Aorta (tissue), 5 donors: ENCODE measurements at places on chromosomes 4 and X.

- H3K4me1 ChIP-seq, result peaks cover 18% of the 10 kb centered on the region
- H3K4me3 ChIP-seq, result no peak overlapping the region
- no peaks in the 10 kb centered on the region for H3K27me3 ChIP-seq
- no peaks in the 10 kb centered on the region for H3K36me3 ChIP-seq
- H3K27ac ChIP-seq, result no peak overlapping the region
Measured at GRCh38 chr4:158783785-158784184, 15.0 kb downstream of the FNIP2 start.

DNA sequence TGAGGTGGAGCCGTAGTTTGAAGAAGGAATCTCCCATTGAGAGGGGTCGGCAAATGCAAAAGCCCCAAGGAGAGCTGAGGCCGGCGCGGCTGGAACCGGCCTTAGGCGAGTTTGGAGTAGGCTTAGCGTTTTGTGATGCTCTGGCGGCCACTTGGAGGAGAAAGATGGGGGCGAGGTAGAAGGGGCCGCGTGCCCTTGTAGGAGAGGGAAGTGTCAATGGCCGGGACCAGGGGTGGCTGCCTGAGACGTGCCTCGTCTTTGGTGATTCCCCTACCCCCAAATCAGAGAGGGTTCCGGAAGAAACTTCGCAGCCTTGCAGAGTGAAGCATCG is 11.7 kb downstream of the MSX1 start:
- no peak overlapping the region for H3K27ac ChIP-seq
- H3K27me3 ChIP-seq, result no peaks in the 10 kb centered on the region
- H3K4me1 ChIP-seq, result no peaks in the 10 kb centered on the region

- H3K4me1 ChIP-seq, result no peaks in the 10 kb centered on the region
- no peaks in the 10 kb centered on the region for H3K36me3 ChIP-seq
- H3K27me3 ChIP-seq, result no peaks in the 10 kb centered on the region
- DNase-seq, result no peak
- no peak overlapping the region for H3K27ac ChIP-seq
Measured at GRCh38 chrX:114532111-114532805, 51.6 kb upstream of the HTR2C start.

GRCh38 chr4:952881-953573 is 20.3 kb downstream of the DGKQ start:
- H3K27ac ChIP-seq, result no peak overlapping the region
- H3K36me3 ChIP-seq, result no peaks in the 10 kb centered on the region
- H3K4me1 ChIP-seq, result no peaks in the 10 kb centered on the region
- DNase-seq, result peak; percentile 40
- H3K4me3 ChIP-seq, result no peak overlapping the region

DNA sequence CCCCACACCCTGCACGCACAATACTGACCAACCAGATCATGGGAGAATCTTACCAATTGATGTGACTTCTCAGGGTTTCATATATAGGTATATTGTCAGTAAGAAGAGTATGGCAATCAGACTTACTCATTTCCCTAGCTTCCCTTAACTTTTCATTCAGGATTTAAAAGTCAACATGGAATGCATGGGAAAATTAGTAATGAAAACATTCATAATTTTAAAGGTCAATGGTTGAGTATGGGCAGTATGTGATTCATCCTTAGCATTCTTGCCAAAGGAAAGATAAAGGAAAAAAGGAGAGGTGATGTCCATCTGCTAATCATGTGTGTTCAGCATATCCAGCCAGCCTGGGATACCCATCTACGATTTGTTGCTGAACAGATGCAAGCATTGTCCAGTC is 4.0 kb downstream of the DIPK2B start:
- no peak overlapping the region for H3K4me3 ChIP-seq
- no peak overlapping the region for H3K27ac ChIP-seq
- no peaks in the 10 kb centered on the region for H3K27me3 ChIP-seq
- DNase-seq, result no peak
- H3K4me1 ChIP-seq, result no peaks in the 10 kb centered on the region
- no peaks in the 10 kb centered on the region for H3K36me3 ChIP-seq

DNA sequence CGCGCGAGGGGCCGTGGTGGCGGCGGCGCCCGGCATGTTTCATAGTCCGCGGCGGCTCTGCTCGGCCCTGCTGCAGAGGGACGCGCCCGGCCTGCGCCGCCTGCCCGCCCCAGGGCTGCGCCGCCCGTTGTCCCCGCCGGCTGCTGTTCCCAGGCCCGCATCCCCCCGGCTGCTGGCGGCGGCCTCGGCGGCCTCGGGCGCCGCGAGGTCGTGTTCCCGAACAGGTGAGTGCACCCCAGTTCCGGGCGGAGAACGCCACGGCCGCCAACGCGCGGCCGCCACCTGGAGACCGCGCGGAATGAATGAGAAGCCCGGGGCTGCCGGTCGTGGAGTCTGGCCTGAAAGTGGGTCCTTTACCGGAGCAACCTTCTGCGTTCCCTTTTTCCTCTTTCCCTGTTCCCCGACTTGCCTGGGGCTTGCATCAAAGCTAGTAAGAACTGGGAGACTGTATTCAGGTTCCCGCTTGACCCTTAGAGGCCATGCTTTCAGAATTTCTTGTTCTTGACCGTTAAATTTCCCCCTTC is 429 bp downstream of the NOCT start:
- peak overlapping the region; percentile 88 for H3K4me3 ChIP-seq
- peak overlapping the region; percentile 70 for H3K27ac ChIP-seq
- H3K27me3 ChIP-seq, result no peaks in the 10 kb centered on the region
- no peaks in the 10 kb centered on the region for H3K4me1 ChIP-seq
- no peaks in the 10 kb centered on the region for H3K36me3 ChIP-seq

DNA sequence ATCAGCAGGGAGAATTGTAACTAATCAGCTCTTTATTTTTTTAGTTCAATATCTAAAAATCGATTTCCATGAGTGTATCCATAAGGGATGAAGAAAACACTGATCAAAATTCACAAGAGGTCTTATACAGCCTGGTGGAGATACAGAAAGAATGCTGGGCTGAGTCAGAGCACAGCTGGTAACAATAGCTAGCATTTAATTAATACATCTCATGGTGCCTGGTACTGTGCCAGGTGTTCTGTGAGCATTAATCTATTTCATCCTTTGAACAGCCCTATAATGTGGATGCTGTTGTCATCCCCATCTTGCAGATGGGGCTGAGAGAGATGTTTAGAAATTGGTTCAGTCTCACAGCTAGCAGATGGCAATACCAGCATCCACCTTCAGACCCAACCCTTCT is 250.9 kb upstream of the RPS6KA3 start:
- H3K4me3 ChIP-seq, result no peak overlapping the region
- H3K4me1 ChIP-seq, result no peaks in the 10 kb centered on the region
- H3K27me3 ChIP-seq, result no peaks in the 10 kb centered on the region

DNA sequence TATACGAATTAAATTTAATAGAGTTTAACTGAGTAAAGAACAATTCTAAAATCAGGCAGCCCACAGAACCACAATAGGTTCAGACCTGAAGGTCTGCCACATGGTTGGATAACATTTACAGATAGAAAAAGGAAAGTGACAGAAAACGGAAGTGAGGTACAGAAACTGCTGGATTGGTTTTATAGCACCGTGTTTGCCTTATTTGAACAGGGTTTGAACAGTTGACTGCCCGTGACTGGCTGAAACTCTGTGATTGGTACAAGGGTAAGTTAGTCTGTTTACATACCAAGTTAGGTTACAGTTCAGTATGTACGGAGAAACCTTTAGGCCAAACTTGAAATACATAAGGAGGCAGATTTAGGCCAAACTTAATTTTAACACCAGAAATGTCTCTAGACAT is 64.1 kb upstream of the ATXN3L start:
- H3K4me1 ChIP-seq, result no peaks in the 10 kb centered on the region
- DNase-seq, result no peak
- no peaks in the 10 kb centered on the region for H3K27me3 ChIP-seq
- no peaks in the 10 kb centered on the region for H3K36me3 ChIP-seq
- H3K27ac ChIP-seq, result no peak overlapping the region

DNA sequence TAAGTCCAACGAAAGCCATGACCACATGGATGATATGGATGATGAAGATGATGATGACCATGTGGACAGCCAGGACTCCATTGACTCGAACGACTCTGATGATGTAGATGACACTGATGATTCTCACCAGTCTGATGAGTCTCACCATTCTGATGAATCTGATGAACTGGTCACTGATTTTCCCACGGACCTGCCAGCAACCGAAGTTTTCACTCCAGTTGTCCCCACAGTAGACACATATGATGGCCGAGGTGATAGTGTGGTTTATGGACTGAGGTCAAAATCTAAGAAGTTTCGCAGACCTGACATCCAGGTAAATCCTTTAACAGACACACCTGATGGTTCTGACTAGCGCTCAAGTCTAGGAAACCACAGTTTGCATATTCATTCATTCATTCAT is 6.0 kb downstream of the SPP1 start:
- H3K4me3 ChIP-seq, result no peak overlapping the region
- H3K27ac ChIP-seq, result no peak overlapping the region
- H3K36me3 ChIP-seq, result no peaks in the 10 kb centered on the region
- no peaks in the 10 kb centered on the region for H3K4me1 ChIP-seq

- no peaks in the 10 kb centered on the region for H3K36me3 ChIP-seq
- H3K27ac ChIP-seq, result no peak overlapping the region
- no peak for DNase-seq
- no peaks in the 10 kb centered on the region for H3K27me3 ChIP-seq
- H3K4me3 ChIP-seq, result no peak overlapping the region
- no peaks in the 10 kb centered on the region for H3K4me1 ChIP-seq
Measured at GRCh38 chr4:121375262-121375661, 5.6 kb downstream of the QRFPR start.

- H3K36me3 ChIP-seq, result no peaks in the 10 kb centered on the region
- DNase-seq, result no peak
- H3K27ac ChIP-seq, result no peak overlapping the region
- no peak overlapping the region for H3K4me3 ChIP-seq
- no peaks in the 10 kb centered on the region for H3K27me3 ChIP-seq
- no peaks in the 10 kb centered on the region for H3K4me1 ChIP-seq
Measured at GRCh38 chr4:140688711-140689598, 67.2 kb downstream of the TBC1D9 start.

DNA sequence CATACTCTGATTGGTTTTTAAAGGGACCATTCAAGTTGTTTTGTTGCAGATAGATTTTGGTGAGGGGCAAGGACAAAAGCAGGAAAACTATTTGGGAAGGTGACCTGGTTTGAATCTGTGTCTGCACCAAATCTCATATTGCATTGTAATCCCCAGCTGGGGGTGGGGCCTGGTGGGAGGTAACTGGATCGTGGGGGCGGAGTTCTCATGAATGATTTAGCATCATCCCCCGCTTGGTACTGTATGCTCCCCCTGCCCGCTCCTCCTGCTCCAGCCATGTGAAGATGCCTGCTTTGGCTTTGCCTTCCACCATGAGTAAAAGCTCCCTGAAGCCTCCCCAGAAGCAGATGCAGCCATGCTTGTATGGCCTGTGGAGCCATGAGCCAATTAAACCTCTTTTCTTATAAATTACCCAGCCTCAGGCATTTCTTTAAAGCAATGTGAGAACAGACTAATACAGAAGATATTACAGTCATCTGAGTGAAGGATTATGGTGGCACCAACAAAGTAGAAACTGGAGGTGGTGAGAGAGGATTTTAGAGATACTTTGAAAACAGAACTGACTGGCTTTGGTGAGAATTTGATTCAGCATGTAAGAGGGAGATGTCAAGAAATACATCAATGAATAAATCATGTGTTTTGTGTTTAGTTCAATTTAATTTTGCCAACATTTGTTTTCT is 14.4 kb downstream of the IL21 start:
- no peaks in the 10 kb centered on the region for H3K36me3 ChIP-seq
- H3K4me3 ChIP-seq, result no peak overlapping the region
- H3K27me3 ChIP-seq, result no peaks in the 10 kb centered on the region

DNA sequence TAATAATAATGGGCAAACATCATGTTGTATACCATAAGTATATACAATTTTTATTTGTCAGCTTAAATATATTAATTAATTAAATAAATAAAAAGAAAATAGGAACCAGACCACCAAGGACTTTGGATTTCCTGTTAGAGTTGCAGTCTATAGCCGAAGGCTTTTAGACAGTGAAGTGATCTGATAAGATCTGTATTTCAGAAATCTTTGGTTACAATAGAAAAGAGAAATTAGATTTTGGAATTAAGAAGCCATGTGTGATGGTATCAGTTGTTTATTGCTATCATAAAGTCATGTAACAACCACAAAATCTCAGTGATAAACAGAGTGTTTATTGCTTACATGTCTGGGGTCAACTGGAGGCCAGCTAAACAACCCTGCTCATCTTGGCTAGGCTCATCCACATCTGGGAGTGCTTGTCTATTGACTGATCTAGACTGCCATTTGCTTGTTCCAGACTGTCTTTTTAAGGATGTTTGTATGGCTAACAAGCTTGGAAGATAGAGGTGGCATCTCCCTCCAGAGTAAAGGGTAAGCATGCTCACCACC is 142.1 kb upstream of the USP9X start:
- H3K27me3 ChIP-seq, result no peaks in the 10 kb centered on the region
- no peak overlapping the region for H3K27ac ChIP-seq
- peaks cover 2% of the 10 kb centered on the region for H3K4me1 ChIP-seq
- no peaks in the 10 kb centered on the region for H3K36me3 ChIP-seq

DNA sequence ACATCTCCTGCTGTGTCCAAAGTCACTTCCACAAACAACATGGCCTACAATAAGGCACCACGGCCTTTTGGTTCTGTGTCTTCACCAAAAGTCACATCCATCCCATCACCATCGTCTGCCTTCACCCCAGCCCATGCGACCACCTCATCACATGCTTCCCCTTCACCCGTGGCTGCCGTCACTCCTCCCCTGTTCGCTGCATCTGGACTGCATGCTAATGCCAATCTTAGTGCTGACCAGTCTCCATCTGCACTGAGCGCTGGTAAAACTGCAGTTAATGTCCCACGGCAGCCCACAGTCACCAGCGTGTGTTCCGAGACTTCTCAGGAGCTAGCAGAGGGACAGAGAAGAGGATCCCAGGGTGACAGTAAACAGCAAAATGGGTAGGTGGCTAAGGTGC is 123.9 kb downstream of the PDLIM5 start:
- H3K4me1 ChIP-seq, result peaks cover 3% of the 10 kb centered on the region
- H3K27me3 ChIP-seq, result no peaks in the 10 kb centered on the region
- no peak overlapping the region for H3K27ac ChIP-seq
- no peaks in the 10 kb centered on the region for H3K36me3 ChIP-seq
- no peak overlapping the region for H3K4me3 ChIP-seq
- DNase-seq, result no peak

DNA sequence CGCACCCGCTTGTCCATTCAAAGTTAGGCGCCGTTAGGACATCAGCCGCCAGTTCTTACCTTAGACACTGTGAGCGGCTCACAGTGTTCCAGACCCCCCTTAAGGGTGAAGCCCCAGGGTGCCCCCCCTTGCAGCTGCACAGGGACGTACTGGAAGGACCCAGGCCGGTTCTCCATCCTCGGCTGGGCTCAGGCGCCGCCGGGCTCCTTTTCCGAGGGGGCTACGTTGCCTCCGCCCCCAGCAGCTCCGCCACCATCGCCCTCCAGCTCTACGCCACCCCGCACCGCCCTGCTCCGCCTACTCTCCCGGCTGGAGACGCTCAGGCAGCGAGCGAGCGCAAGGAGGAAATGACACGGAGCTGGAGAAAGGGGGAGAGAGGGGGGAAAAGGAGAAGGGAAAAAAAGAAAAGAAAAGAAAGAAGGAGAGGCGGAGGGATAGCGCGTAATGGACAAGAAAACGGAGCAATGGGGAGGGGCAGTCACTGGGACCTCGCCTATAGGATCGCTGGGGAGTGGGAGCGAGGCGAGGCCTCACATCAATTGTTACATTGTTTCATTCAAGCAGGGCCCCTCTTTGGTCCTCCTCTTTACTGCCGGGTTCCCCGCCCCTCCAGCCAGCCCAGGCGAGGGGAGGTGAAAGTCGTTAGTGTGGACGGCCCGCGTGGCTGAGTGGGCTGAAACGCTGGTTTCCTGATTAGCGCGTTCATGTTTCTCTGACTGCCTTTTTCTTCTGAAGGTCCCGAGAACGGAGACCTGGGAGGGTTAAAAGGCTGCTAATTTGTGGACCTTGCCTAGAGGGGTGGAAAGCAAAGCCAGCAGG is at the start of gene SHROOM4:
Gene SHROOM4, minus strand, starts transcription at position 352 of the 819 bp plus-strand sequence. Its CDS starts 176 bp downstream, at position 176.
- peak within 1 kb of the TSS; percentile 34 for H3K4me3 ChIP-seq
- no peaks in the 10 kb centered on the region for H3K4me1 ChIP-seq
- peak within 1 kb of the TSS; percentile 22 for H3K27ac ChIP-seq
- peak; percentile 86 for DNase-seq
